Stromal cell of bone marrow (primary cell): ENCODE measurements at places on chromosomes 13 and 19.

DNA sequence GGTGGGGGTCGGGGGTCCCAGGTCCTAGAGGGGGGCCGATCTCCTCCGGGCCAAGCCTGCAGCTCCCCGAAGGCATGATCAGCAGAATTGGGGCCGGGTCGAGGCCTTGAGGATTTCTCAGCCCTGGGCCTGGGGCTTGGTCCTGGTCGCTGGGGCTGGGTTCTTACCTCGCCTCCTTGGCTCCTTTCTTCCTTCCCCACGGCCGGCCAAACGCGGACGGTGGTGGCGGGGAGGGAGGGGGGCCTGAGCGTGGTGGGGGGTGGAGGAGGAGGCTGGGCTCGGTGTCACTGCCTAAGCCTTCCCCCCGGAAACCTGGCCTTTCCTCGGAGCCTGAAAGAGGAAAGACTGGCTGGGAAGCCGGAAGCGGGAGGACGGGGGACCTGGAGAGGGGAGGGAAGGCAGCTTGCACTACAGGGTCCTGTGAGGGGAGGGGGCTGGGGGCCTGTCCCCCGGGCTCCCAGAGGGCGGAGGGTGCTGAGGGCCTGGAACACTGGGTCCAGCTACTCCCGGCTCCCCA is at the start of gene ZNF579:
TSS of gene ZNF579 (minus strand) at position 221 of the 517 bp plus-strand sequence. CDS start 1,209 bp downstream, outside the sequence.
- DNase-seq = peak; percentile 81

DNA sequence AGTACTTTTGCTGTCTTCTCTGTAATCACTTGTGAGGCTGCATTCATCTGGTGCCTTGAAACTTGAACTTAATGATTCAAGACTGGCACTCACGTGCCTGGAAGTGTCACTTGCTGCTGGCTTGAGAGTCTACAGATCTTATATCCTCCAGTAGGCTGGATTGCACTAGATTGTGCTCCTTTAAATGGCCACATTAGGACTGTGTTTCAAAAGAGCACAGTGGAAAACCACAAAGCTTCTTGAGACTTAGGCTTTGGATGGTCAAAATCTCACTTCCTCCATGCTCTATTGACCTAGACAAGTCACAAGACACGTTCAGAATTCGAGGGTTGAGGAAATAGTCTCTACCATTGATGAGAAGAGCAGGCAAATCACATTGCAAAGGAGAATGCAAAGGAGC is 1278.8 kb upstream of the MIR17HG start:
- no peak for DNase-seq

DNA sequence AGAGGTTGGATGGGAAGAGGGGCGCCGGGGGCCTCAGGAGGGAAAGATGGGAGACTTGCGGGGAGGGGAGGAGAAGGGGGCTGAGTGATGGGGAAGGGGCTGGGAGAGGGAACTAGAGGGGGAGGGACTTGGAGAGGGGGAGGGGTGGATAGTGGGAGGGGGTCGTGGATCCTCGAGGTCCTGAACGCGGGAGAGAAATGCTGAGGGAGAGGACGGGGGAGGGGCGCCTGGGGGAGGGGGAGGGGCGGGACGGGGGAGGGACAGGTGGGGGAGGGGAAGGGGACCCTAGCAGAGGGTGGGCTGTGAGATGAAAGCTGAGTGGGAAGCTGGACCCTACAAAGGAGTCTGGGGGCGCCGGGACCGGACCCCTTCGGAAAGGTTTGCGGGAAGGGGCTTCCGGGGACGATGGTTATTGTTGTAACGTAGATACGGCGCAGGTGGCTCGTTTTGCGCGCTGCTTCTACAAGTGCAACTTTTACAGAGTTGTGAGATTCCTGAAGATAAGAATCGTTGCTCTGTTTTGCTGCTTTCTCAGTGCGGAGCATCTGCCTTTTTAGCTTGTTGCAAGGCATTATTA is 418 bp downstream of the ZNF444 start:
- no peak for DNase-seq

DNA sequence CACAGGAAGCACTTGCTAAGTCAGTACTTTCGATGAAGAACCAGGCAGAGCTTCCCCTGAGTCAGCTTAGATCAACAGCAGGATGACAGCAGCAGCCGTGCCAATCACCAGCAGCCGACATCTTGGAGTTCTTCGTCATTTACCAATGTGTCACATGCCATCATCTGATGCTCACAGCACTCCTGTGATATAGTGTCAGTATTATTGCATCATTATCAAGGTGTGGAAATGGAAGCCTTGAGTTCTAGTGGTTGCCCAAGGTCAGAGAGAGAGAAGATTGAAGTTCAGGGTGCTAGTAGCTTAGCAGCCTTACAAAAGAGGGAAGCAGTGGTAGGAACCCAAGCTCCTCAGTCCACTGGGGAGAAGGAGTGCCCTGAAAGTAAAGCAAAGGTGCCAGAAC is 331.5 kb downstream of the ZNF536 start:
- DNase-seq = no peak

- DNase-seq = no peak
These were observed 56.6 kb downstream of the SPRY2 start for GRCh38 chr13:80284290-80284689.

- no peak for DNase-seq
These were observed 23.5 kb downstream of the CFAP97D2 start for GRCh38 chr13:114202581-114202980.

- DNase-seq = no peak
These were observed 4.3 kb downstream of the NFKBID start for GRCh38 chr19:35895911-35896642.

- DNase-seq = no peak
These were observed 757 bp upstream of the CLEC11A start for GRCh38 chr19:50722201-50723013.

GRCh38 chr13:38868870-38869269 is 121.8 kb downstream of the STOML3 start:
- DNase-seq = no peak

GRCh38 chr19:19575411-19575810 is 37.3 kb downstream of the CILP2 start:
- DNase-seq = no peak

DNA sequence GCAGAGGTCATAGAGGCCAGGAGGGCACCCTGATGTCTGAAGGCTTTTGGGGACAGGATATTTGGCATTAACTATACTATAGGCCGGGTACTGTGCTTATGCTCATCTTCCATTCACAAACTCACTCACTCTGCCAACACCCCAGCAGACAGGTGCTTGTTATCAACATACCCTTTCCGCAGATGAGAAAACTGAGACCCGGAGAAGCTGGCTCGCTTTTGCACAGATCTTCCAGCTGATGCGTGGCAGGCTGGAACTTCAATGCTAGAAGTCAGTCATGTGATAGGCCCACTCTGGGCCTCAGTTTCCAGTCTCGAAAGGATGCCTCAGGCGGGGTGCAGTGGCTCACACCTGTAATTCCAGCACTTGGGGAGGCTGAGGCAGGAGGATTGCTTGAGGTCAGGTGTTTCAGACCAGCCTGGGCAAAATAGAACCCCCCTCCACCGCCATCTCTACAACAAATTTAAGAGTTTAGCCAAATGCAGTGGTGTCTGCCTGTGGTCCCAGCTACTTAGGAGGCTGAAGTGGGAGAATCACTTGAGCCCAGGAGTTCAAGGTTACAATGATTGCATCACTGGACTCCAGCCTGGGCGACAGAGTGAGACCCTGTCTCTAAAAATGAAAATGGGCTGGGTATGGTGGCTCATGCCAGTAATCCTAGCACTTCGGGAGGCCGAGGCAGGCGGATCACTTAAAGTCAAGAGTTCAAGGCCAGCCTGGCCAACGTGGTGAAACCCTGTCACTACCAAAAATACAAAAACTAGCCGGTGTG is 9.5 kb downstream of the CNN1 start:
- no peak for DNase-seq

- DNase-seq = peak; percentile 94
These were observed 2.0 kb downstream of the VSIG10L start for GRCh38 chr19:51339687-51340656.

DNA sequence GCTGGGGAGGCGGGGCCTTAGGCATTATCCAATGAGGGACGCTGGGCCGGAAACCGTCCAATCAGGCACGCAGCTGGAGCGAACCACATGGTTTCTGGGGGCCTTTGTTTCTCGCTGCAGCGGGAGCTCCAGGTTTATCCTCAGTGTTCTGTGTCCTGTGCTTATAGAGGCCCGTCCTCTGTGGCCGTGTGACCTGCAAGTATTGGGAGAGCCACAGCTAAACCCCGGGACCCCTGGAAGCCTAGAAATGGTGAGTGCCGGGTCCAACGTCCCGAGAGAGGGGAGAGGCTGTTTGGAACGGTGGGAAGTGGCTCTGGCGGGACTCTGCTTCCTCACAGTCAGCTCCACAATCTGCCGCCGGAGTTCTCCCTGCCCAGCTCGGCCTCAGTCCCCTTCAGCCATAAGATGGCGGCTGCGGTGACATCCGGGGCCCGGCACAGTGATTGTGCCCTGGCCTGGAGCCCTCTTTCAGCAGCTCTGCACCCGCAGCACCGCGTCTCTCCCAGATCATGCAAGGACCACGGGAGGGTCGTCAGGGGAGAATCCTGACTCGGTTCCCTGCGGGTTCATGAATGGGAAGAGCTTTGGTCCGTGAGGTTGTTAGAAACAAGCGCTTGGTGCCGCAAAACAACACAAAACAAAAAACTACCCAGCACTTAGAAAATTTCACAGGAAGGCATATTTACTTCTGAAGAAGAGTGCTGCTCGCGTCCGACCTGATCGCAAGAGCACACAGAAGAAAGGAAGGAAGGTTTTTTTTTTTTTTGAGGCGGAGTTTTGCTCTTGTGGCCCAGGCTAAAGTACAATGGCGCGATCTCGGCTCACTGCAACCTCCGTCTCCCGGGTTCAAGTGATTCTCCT is at the start of gene ZNF253:
TSS of gene ZNF253 (plus strand) at position 133 of the 861 bp plus-strand sequence. CDS start at position 248, 115 bp downstream.
- DNase-seq = peak; percentile 93

- DNase-seq = no peak
These were observed 692.6 kb downstream of the DIAPH3 start for GRCh38 chr13:59471106-59471505.

DNA sequence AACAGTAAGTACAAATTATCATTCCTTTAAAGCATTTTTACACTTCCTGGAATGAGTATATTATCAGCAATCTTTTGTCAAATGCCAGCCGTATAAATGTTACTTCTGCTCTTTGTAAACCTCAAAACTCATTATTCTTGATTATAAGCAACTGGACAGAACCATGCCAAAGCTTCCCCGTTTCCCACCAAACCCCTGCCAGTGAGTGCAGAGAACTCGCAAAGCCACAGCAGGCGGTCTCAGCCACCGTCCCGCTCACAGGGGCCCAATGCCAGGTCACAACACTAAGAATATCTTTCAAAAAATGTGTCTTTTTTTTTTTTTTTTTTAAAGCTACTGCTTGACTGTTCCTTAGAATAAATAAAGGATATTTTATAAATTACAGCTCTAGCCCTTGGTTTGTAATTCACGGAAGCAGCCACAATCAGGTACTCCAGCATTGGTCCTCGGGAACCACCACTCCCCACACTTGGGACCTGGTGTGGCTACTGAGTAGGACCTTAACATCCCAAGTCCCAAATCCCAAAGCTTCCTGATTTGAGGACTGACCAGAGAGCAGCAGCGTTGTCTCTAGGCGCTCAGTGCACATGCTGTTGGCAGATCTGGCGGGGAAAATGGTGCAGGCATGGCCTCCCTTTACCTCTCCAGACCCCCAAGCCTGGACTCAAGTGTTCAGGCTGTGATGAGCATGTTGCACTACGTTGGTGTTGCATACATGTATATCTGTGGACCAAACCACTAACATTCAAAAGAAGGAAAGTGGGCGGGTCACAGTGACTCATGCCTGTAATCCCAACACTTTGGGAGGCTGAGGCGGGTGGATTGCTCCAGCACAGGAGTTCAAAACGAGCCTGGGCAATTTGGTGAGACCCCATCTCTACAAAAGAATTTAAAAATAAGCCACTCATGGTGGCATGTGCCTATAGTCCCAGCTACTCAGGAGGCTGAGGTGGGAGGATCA is 19.0 kb downstream of the KCTD15 start:
- no peak for DNase-seq

DNA sequence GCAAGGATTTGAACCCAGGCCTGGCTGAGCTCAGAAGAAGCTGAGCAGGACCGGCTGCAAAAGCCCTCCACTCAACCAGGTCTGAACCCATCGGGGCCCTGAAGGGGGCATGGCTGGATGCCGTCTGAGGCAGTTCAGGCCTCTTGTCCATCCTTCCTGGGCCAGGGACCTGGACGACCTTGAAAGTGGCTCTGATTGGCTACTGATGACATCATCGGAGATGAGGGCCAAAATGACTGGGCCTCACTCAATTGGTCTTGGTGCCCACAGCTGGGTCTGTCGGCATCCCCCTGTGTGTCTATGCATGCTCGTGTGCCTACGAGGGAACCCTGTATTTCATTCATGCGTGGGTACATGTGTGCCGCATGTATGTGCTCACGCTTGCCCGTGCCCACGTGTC is 71.8 kb downstream of the PTPRS start:
- DNase-seq = no peak

DNA sequence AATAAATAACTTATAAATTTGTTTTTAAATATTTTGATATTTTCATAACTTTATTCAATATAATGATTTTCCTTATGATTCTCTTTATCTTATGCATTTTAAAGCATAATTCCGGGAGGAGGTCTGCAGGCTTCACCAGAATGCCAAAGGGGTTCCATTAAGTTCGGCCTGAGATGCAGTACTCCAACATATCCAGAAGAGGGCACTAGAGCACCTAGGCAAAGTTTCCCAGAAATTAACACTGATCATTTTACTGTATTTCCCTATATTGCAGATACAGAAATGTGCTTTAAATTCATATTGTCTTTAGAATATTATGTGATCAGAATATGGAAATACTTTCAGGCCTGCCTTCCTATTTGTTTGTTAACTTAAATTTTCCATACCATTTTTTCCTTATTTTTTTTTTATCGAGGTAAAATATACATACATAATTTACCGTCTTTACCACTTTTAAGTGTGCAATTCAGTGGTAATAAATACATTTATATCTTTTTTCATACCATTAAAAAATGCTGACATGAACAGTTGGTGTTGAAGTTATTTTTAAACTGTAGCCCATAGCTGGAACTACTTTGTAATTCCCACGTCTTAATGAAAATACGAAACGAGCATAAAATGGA is 58.9 kb upstream of the TM9SF2 start:
- DNase-seq = no peak

DNA sequence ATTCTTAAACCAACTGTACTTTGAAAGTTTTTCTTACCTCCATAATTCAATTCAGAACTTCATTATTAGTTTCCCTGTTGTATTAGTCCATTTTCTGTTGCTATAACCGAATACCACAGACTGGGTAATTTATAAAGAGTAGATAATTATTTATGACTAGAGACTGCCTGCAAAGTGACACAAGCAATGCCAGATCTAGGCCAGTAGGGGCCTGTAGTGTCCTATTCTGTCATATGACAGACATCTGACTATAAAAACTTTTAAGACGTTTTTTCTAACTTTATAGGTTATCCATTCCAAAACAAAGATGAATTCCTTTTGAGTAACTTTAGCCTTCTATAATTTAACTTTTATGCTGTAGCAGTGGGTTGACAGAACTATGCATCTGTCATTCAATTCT is 2783.8 kb downstream of the PCDH9 start:
- DNase-seq = no peak

- no peak for DNase-seq
These were observed 291.3 kb downstream of the MTUS2 start for GRCh38 chr13:29111446-29111845.

- no peak for DNase-seq
These were observed 4.1 kb upstream of the CNOT3 start for GRCh38 chr19:54133312-54133956.
